Stimulated activated CD4-positive, alpha-beta T cell treated with anti-CD3 and anti-CD28 coated beads, Interleukin-1b, Interleukin-23, amount 100 ng/mL, for 1 hour (primary cell): ENCODE measurements at places on chromosomes 2 and 18.

DNA sequence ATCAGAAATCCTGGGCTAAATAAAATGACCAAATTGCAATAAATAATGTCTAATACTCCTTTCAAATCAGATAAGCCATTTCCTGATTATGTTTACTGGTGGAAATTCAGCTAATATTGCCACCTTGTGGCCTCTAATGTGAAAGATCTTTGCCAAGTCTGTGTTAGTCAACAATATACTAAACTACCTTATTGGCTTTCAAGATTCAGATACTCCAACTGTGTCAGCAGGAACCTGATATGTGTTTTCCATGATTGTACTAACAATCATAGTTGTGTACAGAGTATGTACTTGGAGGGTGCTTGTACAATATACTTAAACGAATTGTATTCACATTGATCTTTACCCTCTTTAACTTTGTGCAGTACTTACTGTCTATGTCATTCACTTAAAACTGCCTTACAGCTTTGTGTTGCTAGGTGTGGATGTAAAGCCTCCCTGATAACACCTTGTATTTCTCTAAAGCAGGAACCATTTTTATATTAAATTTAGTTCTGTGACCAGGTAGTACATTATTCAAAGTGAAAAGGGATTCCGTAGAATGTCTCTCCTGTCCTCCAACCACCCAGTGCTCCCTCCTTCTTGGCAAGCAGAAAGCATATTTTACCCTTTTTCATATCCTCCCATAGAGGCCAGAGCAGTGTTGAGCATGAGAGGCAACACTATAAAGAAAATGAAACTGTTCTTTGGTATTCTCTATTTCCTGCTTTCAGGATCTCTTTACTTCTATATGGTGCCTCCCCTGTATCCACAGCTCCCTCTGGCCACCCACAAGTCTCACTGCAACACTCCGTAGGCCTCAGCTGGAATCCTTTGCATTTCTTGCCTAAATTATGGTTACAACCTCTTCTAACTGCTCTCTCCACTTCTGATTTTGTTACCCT is 75.2 kb upstream of the C2orf15 start:
- DNase-seq: no peak

DNA sequence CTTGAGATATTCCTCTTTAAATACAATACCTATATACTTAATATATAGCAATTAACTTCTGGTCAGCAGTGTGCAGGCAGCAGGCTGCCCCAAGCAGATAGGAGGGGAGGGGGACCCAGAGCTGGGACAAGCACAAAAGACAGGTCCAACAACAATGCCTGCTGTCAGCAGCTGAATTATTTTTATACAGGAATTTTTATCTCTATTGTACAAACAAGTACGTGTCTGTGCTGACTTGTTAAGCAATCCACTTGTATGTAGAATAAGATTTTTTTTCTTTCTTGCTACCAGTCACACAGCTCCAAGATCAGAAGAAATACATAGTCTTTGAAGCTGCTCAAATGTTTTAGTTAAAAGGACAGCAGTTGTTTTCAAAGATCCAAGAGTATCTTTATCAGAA is 16.7 kb downstream of the BCL11A start:
- no peak for DNase-seq

GRCh38 chr2:30394096-30394495 is 53.0 kb upstream of the LCLAT1 start:
- no peak for DNase-seq

DNA sequence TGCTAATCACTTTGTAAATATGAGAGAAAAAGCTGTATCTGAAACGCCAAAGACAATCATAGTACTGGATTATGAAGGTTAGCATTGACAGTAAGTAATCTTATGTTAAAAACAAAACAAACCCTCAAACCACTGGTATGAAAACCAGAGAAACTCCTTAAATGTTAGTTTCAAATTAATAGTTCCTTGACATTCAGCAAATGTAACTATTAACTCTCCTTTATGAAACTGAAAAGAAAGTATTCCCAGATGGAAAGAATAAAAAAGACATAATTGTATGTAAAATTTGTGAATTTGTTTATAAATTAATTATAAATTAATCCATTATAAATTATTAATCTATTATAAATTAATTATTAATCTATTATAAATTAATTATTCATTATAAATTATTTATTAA is 12.3 kb downstream of the FASTKD1 start:
- DNase-seq: no peak
